Natural killer cell (primary cell): ENCODE measurements at places on chromosomes 2 and 18. TPM values are rescaled to one million over a fixed set of nuclear protein-coding genes. Genes with fewer than 3 reads are reported as not detected.
A peak's percentile ranks its signal among the peaks of the same experiment; 100 is the strongest.

IL1RL1 gene
- 68.1 TPM for total RNA-seq

FRZB gene
- not detected for total RNA-seq

DNAJC5G gene
- not detected for total RNA-seq

LYG1 gene
- 4.0 TPM for total RNA-seq

L3MBTL4 gene
- 27.9 TPM for total RNA-seq

COBLL1 gene
- total RNA-seq, result 13.4 TPM

DNA sequence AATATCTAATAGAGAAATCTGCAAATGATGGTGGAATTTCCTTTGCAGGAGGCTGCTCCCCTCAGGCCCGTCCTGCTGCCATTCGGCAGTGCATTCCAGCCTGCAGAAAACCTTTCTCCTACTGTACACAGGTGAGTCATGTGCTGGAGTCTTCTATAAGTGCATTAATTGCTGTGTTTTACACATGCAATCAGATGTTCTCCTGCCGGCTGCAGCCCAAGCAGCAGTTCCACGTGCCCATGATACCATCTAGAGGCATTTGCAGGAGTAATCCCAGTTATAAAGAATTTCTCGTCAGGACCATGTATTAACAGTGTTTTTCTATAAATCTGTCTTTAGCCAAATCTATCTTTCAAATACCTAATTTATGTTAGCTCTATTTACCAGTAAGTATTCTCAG, 304.7 kb upstream of the HNMT start:
- H3K27me3 ChIP-seq, result no peaks in the 10 kb centered on the region
- H3K4me3 ChIP-seq, result no peak overlapping the region
- no peak for DNase-seq
- no peak overlapping the region for H3K27ac ChIP-seq
- no peaks in the 10 kb centered on the region for H3K4me1 ChIP-seq

- no peak for DNase-seq
- no peak overlapping the region for H3K4me3 ChIP-seq
- H3K27me3 ChIP-seq, result no peaks in the 10 kb centered on the region
- H3K27ac ChIP-seq, result no peak overlapping the region
Measured at GRCh38 chr2:153391131-153391530, 87.4 kb downstream of the RPRM start.

DNA sequence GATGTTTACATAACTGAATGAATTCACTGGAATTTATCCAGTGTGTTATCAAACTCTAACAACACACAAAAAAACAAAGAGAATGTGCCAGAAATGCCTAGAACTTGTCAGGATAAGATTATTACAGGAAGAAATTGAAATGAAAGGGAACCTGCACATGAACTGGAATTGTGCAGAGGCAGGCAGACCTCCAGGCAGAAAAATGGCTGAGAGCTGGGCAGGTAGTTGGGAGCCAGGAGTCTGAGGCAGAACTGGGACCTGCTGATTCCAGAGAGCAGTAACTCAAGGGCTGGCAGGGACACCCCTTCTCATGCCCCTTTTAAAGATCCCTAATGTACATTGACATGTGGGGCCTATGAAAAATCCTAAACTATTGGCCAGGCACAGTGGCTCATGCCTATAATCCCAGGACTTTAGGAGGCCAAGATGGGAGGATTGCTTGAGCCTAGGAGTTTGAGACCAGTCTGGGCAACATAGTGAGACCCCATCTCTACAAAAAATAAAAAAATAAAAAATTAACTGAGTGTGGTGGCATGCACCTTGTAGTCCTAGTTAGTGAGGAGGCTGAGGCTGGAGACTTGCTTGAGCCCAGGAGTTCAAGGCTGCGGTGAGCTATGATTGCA, 674 bp upstream of the SP110 start:
- peaks cover 15% of the 10 kb centered on the region for H3K36me3 ChIP-seq
- H3K4me1 ChIP-seq, result peaks cover 43% of the 10 kb centered on the region
- H3K27me3 ChIP-seq, result no peaks in the 10 kb centered on the region
- no peak for DNase-seq
- H3K27ac ChIP-seq, result peak overlapping the region; percentile 83

DNA sequence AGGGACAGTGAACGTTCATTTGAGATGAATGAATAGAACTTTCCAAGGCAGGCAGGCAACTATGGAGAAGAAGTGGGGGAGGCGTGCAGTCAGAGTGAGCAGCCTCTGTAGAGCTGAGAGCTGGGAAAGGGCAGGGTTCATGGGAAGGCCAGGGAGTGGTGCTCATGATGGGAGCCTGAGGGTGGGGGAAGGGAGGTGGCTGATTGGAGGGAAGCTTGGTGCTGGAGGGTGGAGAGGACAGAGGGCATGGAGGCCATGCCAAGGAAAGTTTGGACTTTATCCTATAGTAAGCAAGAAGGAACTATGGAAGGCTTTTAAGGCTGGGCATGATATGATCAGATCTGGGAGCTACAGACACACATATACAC, 47.6 kb upstream of the LGALSL start:
- no peaks in the 10 kb centered on the region for H3K4me1 ChIP-seq
- H3K4me3 ChIP-seq, result no peak overlapping the region
- H3K36me3 ChIP-seq, result no peaks in the 10 kb centered on the region

DNA sequence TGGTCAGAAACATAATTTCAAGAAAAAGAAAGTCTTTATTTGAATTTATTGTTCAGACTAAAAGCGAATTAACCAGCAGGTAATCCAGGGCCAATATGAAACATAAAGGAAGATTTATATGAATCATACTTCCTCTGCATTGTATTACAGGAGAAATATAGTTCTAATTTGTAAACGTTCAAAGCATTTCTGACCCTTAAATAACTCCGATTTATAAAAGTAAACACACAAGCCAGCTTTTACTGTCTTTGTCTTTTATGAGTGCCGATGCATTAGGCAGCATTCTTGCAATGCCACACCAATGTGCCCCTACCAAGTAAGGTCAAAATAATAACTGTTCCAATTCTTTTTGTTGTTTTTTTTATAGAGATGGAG, 118.8 kb upstream of the RBBP8 start:
- no peaks in the 10 kb centered on the region for H3K36me3 ChIP-seq
- no peak overlapping the region for H3K27ac ChIP-seq
- DNase-seq, result no peak
- H3K4me1 ChIP-seq, result no peaks in the 10 kb centered on the region
- no peak overlapping the region for H3K4me3 ChIP-seq

DNA sequence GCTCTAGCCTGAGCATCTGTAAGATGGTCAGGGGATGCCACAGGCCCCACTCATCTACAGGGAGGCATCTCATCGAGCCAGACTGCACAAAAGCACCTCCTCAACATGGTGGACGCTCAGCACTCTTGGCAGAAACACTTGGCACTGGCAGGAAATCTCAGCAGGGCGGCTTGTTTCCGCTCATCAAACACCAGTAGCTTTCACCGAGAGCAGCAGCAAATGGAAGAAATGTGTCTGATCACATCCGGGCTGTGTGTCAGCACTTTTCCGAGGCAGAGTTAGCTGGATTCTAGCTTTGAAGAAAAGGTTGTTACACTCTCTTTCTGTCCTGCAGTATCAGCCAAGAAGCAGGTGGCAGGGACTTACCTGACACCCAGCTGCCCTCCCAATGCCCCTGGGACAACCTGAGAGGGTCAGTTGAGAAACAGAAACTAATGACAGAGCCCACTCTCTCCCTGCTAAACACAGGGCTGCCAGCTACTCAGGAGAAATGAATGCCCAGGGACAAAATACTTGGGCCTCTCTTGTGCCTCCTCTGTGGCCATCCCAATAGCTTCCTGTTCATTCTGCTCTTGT, 68.9 kb upstream of the FZD7 start:
- no peaks in the 10 kb centered on the region for H3K27me3 ChIP-seq
- no peak overlapping the region for H3K27ac ChIP-seq
- H3K4me3 ChIP-seq, result no peak overlapping the region
- no peaks in the 10 kb centered on the region for H3K36me3 ChIP-seq

DNA sequence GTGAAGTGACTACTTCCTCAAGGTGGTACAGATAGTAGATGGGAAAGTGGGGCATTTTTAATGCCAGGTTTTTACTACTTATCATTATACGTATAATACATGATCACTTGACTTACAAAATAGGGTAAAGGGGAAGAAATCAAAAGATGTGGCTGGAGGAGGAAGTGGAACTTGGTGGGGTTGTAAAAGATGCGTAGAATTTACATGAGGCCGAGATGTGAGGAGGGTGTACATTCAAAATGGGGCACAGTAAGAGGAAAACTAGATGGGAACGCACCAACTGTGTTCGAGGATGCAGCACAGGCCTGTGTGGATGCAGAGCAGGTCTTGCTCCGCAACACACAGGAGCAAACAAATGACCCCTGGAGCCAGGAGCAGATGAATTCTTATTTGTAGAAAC, 403.3 kb downstream of the TXNL1 start:
- H3K4me3 ChIP-seq, result no peak overlapping the region
- no peaks in the 10 kb centered on the region for H3K36me3 ChIP-seq
- peak overlapping the region; percentile 62 for H3K27ac ChIP-seq

- no peaks in the 10 kb centered on the region for H3K4me1 ChIP-seq
- no peaks in the 10 kb centered on the region for H3K36me3 ChIP-seq
- no peak overlapping the region for H3K4me3 ChIP-seq
- H3K27me3 ChIP-seq, result no peaks in the 10 kb centered on the region
- DNase-seq, result no peak
Measured at GRCh38 chr18:42106784-42107183, 151.8 kb downstream of the PIK3C3 start.
